ENCODE measurements at places on chromosomes 5 and 9.

GRCh38 chr9:8860925-8861324 lies 1061.3 kb upstream of the DMAC1 start:
- no peak for DNase-seq

GRCh38 chr9:124077915-124078572 lies 66.5 kb downstream of the LHX2 start:
- no peak for DNase-seq

DNA sequence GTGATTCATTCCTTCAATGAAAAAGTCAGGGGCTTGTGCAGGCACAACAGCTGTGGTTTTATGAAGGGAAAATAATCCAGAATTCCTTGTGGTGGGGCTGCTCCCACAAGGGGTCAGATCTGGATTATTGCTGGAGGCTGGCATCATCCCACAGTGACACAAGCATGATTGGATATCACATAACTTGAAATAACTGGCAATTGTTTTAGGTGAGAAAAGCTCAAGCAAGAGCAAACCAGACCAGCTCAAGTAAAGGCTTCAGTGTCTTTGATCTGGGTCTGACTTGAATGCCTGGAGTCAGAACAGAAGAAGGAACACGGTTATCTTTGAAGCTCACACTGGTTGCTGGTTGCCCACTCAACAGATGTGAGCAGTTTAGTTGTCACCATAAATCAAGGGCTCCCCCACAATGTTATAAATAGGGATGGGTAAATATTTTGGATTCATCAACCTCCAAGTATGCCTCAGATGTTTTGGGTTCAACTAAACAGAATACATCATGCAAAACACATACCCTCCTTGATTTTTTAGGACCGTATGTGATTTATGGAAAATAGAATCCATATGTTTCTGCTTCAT lies 3.1 kb upstream of the ZNF474 start:
- no peak for DNase-seq

DNA sequence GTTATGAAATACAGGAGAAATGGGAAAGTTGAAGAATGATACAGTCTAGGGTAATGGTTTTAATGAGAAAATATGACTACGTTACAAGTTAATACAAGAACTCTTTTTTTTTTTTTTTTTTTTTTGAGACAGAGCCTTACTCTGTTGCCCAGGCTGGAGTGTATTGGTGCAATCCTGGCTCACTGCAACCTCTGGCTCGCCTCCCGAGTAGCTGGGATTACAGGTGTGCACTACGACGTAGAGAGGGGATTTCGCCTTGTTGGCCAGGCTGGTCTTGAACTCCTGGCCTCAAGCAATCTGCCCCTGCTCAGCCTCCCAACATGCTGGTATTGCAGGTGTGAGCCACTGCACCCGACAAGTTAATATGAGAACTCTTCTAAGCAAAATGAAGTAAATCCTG lies 77.1 kb upstream of the SELENOP start:
- no peak for DNase-seq

DNA sequence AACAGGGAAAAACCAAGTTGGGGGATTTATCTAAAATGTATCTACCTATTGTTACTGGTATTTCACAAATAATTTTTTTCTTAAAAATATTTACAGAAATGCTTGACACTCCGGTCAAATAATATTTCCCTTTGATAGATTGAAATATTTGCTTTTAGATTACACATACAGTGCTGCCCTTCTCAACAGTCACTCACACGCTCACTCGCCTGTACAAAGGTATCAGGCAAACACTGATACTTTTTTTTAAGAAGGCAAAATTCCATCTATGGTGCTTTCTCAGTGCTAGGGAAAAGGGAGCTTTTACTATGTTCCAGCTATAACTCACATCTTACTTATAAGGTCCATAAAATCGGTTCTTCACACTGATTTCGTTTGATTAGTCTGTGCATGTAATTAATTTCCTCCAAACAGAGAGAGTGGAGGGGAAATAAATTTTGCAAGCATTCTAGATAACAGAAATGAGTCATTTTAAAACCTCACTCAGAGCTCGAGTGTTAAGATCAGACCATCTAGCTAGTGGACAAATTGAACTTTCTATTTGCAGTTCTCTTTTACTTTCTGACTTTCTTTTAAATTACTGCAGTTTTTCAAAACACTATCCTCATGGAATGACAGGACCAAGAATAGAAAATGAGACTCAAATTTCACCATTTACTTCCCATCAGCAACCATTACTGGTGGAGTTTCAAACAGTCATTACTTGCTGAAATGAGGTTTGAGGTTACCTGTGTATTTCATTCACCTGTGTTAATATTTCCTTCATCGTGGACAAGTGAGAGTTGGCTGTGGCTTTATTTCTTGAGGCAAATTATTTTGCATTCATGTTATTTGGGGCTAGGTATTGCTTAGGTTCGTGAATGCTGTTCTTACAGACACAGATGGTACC lies 273.2 kb downstream of the RAB3C start:
- no peak for DNase-seq

DNA sequence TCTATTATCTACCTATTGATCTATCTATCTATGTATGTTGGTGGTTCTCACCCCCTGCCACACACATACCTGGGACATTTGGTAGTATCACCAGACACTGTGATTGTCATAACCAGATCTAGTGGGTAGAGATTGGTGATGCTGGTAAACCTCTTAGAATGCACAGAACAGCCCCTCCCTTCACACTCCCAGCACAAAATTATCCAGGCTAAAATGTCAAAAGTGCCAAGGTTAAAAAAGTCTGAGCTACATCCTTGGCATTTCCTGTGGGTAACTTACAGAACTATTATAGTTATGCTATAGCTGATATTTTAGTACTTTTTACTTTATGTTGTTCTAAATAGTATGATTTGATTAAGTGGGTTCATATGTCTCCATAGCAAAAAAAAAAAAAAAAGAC lies 151.0 kb downstream of the FER start:
- DNase-seq: no peak

GRCh38 chr5:179699616-179700237 lies 960 bp downstream of the CANX start:
- no peak for DNase-seq

DNA sequence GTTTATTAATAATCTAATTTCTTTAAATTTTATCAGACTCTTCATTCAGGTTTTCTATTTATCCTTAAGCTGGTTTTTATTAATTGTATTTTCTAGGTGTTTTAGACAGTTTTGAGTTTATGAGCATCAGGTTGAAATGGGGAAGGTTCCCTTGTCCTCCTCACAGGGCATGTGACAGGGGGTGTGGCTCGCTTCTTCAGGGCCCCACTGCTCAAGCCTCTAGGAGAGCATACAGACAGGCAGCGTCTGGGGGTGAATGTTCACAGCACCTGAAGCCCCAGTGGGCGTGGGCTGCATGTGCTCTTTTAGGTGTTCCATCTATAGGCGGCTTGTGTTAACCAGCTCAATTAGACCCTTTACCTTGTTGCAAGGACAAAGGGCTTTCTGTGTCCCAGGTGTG lies 78.2 kb upstream of the RUFY1 start:
- DNase-seq: no peak

- no peak for DNase-seq
These were observed 16.9 kb upstream of the ZNF366 start for GRCh38 chr5:72523960-72524582.

DNA sequence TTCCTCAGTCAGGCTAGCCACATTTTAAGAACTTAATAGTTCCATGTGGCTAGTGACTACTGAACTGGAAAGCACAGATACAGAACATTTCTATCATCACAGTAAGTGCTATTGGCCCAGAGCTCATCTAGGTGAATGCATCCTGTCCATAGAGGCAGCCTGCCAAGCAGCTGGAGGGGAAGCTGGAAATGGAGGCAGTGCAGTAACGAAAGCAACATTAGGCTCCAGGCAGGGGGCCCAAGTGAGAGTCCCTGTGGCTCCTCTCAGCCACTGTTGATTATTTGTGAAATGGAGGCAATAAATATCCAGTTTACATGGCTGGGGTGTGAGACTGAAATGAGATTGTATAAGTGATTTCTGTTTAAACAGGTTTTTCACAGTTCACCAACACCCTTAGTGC lies 227.2 kb upstream of the KLF9 start:
- DNase-seq: no peak

DNA sequence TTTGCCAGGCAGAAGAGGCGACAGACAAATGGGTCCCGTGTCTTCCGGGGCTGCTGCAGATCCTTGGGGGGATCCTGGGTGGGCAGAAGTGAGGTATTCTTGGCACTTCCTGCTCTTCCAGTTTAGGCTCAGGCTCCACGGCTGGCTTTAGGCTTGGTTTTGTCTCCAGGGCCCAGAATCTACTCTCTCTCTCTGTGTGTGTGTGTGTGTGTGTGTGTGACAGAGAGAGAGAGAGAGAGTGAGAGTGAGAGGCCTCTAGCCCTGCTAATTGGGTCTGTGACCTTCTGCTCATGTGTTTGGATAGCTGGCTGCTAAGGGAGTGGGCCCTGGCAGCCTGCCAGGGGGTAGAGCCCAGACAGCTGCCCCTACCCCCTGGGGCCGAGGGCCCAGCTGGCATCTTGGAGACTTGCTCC lies 39.3 kb downstream of the CRB2 start:
- peak; percentile 78 for DNase-seq

All from glutamatergic neuron (in vitro differentiated cells).